ENCODE measurements at places on chromosomes 7 and 10.
A peak's percentile ranks its signal among the peaks of the same experiment; 100 is the strongest.

- DNase-seq, result no peak
Observed at GRCh38 chr10:78193189-78193588, 159.5 kb downstream of the RPS24 start.

- DNase-seq, result no peak
Observed at GRCh38 chr10:28408237-28408777, 105.4 kb upstream of the MPP7 start.

DNA sequence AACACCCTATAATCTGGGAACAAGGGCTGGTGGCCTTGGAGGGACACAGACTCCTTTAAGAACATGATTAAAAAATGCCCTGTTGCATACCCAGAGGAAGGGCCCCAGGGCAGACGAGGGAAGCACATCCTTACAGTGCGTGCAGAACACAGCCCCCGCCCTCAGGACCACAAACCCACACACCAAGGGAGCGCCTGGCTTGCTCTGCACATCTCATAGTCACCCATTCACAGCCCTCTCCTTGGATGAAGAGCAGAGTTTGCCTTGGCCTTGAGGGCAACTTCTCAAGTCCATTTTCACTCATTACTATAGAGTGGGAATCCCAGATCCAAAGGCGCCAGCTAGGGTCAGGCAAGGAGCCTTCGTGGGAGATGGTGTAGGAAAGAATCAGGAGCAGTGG lies 6.3 kb upstream of the VSIR start:
- DNase-seq, result no peak

- no peak for DNase-seq
Observed at GRCh38 chr10:79488336-79488735, 24.0 kb upstream of the EIF5AL1 start.

- no peak for DNase-seq
Observed at GRCh38 chr7:100677308-100678267, 4.0 kb downstream of the GNB2 start.

DNA sequence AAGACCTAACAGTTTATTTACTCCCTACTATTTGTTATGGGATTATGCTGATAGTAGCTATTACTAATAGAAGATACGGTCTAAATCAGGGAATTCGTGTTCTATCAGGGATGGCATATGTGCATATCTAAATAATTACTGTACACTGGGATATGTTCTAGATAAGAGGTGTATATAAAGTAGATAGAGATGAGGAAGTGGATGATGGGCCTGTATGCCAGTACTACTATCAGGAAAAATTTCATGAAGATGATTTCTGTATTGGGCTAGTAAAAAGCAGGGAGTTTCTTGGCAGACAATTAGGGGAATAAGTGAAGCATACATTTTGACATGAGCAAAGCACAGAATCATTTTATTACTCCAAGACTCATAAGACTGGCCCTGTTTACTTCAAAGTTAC lies 26.2 kb downstream of the PTPN12 start:
- DNase-seq, result no peak

- no peak for DNase-seq
Observed at GRCh38 chr10:62511656-62512055, 137.5 kb downstream of the ZNF365 start.

DNA sequence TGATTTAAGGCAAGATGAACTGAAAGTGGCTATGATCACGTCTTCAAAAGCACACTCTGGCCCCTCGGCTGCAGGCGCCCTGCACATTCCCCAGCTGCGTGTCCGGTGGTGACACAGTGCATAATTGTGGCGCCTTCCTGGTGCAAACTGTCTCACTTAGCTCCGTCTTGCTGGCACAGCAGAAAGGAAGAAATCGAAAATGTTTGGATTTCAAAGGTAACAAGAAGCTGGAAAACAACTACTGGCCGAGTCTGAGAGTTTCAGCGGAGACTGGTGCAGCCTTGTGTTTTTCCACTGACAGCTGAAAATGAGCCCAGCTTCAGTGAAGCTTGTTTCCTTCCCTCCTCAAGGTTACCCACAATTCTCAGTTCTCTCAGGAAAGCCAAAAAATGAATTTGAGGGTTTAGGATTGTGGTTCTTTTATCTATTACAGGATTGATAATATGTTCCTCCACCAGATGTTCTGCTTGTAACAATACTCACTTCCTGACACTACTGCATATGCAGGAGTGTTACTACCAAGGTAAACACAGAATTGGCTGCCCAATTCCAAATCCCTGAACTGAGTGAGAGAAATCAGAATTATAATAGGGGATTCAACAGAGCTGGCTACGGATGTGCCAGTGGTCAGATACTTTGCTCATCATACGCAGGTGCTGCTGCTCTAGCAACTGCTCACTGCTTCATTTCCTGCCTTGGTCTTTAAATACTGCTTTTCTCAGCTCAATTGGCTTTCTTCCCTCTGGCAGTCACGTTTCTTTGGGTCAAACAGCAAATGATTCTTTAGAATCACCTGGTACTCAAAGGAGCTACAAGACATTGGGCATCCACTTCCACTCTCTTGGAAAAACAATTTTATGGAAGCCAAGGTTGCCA lies 63.7 kb downstream of the TRUB1 start:
- DNase-seq, result no peak

DNA sequence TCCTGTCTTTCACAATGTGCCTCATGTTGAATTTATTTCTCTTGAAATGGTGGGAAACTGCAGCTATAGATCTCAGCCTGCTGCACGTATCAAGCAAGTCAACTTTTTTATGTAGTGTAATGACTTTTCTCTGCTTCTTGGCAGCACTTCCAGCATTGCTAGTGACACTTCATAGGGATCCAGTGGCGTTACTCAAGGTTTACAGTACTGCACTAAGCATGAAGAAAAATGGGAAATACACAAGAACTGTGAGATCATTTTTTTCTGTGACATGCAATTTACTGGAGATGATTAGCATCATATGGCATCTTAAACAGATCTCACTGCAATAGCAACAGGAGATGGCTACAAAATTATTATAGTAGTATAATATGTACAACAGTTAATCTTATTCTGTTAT lies 90.9 kb downstream of the POLR1F start:
- no peak for DNase-seq

DNA sequence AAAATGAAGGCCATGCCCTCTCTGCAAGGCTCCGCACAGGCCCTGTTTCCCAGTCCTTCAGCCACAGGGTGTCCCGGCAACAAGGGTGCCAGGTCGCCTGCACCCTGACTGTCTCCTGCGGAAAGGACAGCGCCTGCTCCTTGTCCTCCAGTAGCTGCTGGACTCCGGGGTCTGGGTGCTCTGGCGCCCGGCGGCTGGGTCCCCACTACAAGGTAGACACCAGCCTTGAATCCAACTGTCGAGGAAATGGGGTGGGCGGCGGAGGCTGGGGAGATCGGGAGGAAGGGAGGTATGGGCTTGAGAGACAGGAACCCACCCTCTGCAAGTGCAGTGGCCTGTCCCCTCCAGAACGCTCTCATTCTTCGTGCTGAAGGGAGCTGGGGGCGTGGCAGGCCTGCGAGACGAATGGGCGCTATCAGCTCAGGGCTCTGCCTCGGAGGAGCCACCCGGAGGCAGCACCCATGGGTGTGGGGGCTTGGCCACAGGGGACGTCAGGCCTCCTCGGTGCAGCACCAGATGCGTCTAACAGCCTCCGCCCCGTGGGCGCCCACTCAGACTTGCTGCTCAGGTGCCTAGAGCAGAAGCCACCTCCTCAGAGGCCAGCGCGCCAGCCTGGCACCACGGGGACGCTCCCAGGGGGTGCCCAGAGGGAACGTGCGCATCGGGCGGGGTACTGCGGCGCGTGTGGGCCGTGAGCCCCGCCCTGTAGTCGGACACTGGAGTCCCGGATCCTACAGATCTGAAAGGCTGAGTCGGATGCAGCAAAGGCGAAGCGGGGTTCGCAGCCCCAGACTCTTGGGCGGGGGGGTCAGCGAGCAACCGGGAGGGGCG lies 15.6 kb downstream of the ADAM8 start:
- DNase-seq, result peak; percentile 77

DNA sequence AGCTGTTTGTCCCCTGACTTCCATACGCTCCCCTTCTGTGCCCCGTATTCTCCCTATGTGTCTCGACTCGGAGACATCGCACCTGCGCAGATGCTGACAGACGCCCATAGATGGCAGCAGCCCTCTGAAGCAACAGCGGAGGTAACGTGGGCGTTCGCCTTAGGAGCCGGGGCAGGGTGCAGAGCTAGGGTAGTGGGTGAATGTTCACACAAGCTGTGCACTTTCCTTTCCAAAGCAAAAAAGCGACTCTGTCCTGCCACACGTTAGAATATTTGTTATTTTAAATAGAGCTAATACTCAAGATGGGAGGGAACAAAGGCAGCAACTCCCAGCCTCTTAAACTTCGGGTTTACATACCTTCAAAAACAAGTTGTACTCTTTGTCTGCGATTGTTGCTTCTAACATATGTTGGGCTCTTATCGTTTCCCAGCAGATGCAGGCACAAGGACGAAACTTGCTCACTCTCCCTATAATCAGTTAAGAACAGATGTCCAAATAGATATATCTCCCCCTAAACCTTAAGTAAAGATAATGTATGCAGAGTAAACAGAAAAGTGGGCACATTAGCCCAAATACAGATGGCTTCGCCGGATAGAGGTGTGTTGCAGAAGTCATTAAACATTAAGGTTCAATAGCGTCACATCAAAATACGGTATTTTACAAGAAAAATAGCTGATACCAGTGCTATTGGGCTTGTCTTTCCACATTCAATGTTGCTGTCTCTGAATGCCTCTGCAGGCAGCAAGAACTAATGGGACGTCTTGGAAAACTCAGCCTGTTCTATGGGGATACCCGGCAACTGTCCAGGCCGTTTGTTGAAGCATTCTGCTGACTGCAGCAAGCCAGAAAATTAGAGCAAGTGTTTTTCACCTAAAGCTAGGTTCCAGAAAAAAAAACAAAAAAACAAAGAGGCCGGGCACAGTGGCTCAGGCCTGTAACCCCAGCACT lies 340.3 kb upstream of the PRKCQ start:
- peak; percentile 59 for DNase-seq

- no peak for DNase-seq
Observed at GRCh38 chr7:28474282-28474638, 61.9 kb downstream of the CREB5 start.

GRCh38 chr7:64853679-64854078 lies 49.4 kb upstream of the ZNF273 start:
- no peak for DNase-seq

GRCh38 chr7:127976056-127976737 lies 55.0 kb downstream of the LRRC4 start:
- DNase-seq, result no peak
